ENCODE measurements at places on chromosomes 6 and 20.

DNA sequence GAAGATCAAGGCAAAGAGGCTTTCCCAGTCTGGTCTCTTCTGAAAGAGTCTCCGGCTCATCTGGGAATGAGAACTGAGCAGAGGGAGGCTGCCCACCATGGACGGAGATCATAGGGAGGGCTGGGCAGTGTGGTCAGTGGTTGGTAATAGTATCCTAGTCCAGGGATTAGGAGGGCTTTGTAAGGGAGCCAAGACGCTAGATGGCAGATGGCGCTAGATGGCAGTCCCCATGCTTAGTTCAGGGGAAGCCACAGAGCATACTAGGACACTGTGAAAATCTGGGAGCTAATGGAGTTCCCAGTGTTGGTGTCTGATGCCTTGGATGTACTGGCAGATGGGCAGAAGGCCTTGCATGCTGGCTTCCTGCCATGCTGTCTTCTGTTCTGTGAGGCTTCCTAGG, 21.7 kb upstream of the DAAM2 start:
- DNase-seq = no peak

- no peak for DNase-seq
Observed at GRCh38 chr6:157143171-157143889, 180.0 kb downstream of the TMEM242 start.

GRCh38 chr6:91590191-91590590, 1003.3 kb upstream of the MAP3K7 start:
- DNase-seq = no peak

GRCh38 chr20:2357114-2357513, 23.6 kb upstream of the TGM6 start:
- no peak for DNase-seq

- no peak for DNase-seq
Observed at GRCh38 chr6:76631622-76632021, 559.2 kb upstream of the IMPG1 start.

GRCh38 chr6:77456531-77457248, 6.6 kb downstream of the HTR1B start:
- DNase-seq = no peak

DNA sequence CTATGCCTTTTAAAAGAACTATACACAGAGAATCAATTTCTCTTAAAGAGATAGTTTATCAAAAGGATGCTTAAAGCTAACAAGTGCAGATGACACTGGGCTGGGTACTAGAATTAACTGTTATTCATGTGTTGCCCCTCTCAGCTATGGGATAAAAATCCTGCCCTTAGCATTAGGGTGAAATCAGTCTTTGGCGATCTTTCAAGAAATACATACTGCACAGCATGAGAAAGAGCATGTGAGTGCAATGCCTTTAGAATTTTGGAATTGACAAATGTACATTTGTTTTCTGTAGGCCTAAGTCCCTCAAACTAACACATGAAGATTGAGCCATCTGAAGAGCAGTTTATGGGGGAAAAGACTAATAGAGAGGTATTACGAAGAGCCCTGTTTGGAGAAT, 115.4 kb downstream of the ZFP64 start:
- no peak for DNase-seq

Data from NCI-H510A (cell line).